Activated T-helper 1 cell treated with anti-CD3 and anti-CD28 coated beads, Interleukin-2, amount 50 U/mL, for 16 hours (primary cell): ENCODE measurements at places on chromosomes 2 and 18.

GRCh38 chr2:36967236-36967876, 1.0 kb upstream of the STRN start:
- no peak for DNase-seq

GRCh38 chr2:112048887-112049286, 6.2 kb upstream of the TMEM87B start:
- DNase-seq = no peak

DNA sequence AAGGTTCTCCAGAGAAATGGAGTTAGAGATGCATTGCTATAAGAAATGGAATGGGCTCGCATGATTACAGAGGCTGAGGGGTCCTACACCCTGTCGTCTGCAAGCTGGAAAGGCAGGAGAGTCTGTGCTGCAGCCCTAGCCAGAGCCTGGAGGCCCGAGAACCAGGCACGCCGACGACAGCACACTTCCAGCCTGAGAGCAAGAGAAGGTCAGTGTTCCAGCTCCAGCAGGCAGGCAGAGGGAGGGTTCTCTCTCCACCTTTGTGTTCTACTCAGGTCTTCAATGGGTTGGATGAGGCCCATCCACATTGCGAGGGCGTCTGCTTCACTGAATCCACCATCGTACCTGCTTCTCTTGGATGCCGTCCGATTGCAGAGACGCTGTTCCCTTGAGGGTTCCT, 177.6 kb upstream of the HDAC4 start:
- DNase-seq = no peak

DNA sequence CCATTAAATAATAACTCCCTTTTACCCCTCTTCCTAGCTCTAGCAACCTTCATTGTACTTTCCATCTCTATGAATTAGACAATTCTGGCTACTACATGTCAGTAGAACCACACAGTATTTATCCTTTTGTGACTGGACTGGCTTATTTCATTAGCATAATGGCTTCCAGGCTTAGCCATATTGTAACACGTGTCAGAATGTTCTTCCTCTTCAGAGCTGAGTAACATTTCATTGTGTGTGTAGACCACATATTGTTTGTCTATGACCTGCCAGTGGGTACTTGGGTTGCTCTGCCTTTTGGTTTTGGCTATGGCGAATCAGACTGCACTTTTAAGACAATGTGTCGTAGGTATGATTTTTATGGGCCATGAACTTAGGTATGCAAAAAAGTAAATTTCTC, 20.9 kb downstream of the TSN start:
- no peak for DNase-seq

DNA sequence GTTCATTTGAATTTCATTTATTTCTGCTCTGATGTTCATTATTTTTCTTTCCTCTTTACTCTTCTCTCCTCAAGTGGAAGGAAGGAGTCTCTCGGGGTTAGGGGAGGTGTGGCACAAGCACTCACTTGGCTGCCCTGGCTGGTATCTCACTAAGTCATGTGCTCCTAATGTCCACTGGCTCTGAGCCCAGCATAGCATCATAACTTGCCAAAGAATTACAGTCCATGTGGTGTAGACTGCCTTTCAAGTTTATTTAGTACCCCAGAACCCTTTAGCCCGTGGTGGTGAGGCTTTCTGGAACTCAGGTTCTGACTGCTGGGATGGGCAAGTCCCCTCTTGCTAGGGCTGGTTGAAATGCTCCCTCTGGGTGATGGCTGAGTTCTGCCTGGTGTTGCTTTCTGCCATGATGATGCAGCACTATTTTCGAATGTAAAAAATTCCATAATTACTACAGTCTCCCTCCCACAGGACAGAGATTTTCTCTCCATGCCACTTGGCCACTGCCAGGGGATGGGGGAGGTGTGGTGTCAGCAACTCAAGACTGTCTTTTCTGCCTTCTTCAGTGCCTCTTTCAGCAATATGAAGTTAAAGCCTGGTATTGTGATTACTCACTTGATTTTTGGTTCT, 22.2 kb downstream of the SPAG16 start:
- no peak for DNase-seq

GRCh38 chr2:128086244-128086643, 4.8 kb upstream of the UGGT1 start:
- DNase-seq = no peak

GRCh38 chr2:232981767-232982360, 31.2 kb downstream of the NGEF start:
- DNase-seq = no peak

DNA sequence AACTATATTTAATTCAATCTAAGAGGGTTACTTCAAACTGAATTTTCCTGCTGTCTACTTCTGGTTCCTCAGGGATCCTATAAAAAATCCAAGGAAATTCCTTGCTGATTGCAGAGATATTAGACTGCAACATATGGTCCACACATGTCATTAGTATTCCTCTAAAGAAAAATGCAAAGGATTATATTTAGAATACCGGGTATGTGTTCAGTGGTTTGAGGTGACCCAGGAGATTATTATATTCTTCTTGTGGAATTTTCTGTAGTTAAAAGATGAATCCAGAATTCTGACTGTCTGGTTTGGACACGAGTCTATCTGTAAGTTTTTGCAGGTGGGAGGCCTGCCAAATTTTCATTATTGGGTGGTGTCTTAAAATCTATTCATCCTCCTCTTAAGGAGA, 18.2 kb downstream of the HOXD1 start:
- DNase-seq = no peak

DNA sequence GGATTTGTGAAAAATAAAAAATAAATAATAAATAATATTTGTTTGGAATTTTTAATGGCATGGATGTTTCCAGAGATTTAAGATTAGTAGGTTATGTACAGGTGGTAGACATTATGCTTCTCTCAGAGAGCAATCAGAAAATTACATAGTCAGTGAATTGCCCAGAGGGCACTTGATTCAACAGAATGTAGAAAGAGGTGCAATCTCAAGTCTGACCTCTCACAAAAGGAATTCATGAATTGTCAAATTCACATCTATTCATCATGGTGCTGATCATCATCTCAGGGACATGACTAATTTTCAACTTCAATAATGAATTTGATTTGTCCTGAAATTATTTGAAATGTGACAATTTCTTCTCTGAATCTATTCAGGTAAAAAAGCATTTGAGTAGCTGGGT, 172.5 kb downstream of the PDE11A start:
- no peak for DNase-seq

- DNase-seq = peak; percentile 35
Observed at GRCh38 chr2:26942543-26943295, 27.7 kb upstream of the MAPRE3 start.

- DNase-seq = no peak
Observed at GRCh38 chr2:239544143-239544917, 143.5 kb upstream of the HDAC4 start.

DNA sequence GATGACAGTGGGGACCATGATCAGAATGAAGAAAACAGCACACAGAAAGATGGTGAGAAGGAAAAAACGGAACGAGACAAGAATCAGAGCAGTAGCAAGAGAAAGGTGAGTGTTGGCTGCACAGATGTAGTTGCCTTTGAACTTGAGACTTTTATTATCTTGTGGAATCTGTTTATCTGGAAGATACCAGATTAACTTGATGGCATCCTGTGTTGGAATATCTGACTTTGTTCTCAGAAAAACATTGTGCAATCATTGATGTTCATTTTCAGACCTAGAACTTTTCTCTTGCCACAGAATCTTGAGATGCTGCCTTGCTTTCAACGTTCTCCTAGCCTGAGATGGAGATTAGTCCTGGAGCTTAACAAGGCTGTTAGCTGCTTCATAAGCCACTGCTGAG, 5.9 kb downstream of the EIF4E2 start:
- no peak for DNase-seq

DNA sequence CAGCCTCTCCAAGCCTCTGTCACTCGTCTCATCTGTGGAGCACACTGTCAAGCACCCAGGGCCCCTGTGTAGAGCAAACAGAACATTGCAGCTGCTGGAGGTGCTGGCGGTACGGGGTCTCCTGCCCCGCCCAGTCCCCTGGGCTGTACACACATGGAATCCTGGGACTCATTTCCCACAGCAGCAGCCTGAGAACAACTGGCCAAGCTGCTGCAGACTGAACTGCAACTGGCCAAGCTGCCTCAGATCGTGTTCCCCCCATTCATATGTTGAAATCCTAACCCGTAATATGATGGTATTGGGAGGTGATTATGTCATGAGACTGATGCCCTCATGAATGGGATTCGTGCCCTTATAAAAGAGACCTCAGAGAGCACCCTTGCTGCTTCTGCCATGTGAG, 130.5 kb downstream of the NCK2 start:
- no peak for DNase-seq

- no peak for DNase-seq
Observed at GRCh38 chr2:225590932-225591331, 191.4 kb downstream of the NYAP2 start.

- no peak for DNase-seq
Observed at GRCh38 chr2:48954935-48955334, 199.4 kb downstream of the FSHR start.

DNA sequence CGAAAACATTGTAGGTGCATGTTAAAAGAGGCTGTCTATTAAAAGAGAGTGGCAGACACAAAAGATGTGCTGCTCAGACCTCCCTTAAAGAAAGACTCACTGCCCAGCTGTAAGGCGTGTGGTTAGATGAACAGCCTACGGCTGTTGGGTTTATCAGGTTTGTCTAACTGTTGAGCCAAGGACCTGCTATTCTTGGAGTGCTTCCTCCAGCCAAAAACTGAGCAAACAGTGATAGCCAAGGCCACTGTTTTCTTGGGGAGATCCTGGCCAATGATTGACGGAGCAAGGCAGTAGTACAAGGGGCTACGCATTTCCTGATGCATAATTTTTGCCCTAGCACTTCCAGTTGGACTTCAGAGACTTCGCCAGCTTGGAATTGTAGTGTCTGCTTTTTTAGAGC, 1.4 kb upstream of the RAB3GAP1 start:
- no peak for DNase-seq

- DNase-seq = no peak
Observed at GRCh38 chr18:41075212-41075611, 879.8 kb upstream of the PIK3C3 start.

DNA sequence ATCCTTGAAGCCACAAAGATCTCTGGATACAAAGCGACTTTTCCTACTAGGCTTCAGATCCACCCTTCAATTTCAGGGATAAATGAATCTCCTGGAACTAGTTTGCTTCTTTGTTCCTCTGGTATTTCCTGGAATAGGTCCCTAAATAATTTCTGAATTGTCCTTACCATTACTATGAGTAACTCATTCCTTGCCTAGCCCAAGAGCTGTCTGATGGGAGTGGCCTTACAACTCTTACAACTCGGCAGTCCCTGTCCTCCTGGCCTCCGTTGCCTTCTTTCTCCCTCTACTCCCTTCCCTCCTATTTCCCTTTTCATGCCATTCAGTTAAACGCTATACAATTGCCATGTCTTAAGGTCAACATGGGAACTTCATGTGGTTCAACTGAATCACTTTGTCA, 98.2 kb upstream of the FHL2 start:
- DNase-seq = no peak

DNA sequence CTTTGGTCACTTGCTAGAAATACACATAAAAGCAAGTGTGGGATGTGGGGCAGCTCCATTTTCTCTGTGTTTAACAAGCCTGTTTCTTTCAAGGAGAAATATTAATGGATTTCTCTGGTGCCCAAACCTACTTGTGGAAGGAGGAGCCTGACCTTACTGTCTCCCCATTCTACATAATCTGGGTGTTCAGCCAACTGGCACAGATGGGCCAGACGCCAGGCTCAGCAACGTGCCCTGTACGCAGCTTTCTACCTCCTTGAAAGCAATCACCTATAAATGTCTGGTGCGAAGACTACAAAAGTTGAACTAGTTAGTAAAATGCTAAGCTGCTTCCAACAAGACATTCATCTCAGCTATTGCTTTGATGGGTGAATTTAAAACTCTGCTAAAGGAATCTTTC, 33.2 kb upstream of the MYO3B start:
- no peak for DNase-seq

DNA sequence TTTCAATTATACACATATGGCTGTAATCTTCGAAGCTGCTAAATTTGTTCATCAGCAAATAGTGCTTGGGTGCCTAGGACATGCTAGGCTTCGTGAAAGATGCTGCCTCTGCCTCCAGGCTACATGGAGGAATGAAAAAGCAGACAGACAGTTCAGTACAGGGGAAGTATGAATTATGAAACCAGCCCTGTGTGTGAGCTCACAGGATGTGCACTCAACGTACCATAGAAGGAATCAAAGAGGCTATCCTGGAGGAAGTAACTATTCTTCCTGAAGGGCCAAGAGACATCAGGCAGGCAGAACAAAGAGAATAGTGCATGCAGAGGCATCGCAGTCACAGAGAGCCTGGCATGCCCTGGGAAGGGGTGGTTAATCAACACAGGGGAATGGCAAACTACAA, 61.4 kb downstream of the DYM start:
- DNase-seq = no peak

DNA sequence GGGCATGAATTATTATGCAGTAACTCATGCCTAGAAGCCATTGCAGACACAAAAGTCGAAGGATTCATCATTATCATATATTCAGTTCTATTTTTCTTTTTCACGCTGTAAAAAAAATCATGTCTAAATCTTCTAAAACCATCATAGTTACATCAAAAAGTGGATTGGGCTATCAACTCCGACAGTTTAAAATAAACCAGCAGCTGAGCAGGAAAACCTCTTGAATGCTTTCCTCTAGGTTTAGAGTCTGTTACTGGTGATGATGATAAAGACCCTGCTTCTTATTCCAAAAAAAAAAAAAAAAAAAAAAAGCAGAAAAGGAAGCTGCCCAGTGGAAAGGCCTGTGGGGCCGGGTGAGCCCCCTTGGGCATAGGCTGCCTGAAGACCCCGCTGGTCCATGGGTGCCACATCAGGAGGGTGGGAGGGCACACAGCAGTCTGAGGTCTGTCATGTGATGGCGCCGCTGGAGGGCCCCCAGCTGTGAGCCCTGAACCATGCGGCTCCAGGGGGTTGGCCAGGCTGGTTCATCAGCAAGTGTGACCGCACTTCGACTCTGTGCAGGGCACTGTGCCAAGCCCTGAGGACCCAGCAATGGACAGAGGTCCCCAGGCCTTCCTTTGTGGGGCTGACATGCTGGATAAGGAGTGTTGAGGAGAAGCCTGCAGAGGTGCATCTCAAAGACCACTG, 199.6 kb downstream of the EIPR1 start:
- no peak for DNase-seq

- DNase-seq = no peak
Observed at GRCh38 chr2:183215917-183216316, 91.7 kb downstream of the NUP35 start.

GRCh38 chr2:157359628-157360027, 34.0 kb upstream of the ERMN start:
- DNase-seq = no peak

- no peak for DNase-seq
Observed at GRCh38 chr2:127810156-127810618, 784 bp downstream of the WDR33 start.

GRCh38 chr18:23719634-23720201, 30.5 kb downstream of the LAMA3 start:
- DNase-seq = no peak

DNA sequence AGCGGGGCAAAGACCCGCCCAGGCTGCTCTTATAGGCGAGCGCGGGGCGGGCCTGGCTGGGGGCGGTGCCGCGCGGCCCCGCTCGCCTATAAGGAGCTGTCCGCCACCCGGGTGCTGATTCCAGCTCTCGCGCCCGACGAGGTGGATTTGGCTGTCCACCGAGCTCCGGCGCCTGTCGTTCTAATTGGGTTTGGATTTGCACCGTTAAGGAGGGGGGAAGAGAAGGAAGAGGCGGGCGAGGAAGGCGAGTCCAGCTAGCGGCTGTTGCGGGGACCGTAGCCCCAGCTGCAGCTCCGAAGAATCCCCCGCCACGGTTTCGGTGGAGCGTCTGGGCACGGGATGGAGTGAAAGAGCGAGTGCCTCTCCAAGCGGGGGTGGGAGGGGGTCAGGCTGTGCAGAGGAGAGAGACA, at the start of gene CNTNAP5:
TSS of gene CNTNAP5 (plus strand) at position 117 of the 410 bp plus-strand sequence. CDS start 364 bp downstream, outside the sequence.
- DNase-seq = no peak

- no peak for DNase-seq
Observed at GRCh38 chr2:196487417-196487816, 152.1 kb upstream of the CCDC150 start.
